Erythroblast (primary cell): ENCODE measurements at places on chromosomes 16 and 17.

DNA sequence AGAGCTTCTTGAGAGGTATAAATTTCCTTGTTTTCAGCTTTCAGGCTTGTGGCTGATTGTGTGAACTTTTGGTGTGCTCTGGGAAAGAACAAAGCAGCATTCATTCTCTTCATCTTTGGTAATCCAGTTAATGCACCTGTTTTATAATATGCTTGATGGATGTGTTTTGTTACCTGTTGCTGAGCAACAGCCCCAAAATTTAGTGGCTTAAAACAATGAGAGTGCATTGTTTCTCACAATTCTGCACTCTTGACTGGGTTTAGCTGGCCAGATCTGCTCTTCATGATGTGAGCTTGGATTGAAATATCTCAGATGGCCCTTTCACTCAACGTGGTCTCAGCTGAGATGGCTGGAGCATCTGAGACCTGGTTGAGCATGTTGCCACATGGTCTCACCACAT, 58.7 kb upstream of the NOL11 start:
- DNase-seq, result no peak

- no peak for DNase-seq
These were observed 55.7 kb downstream of the TOX3 start for GRCh38 chr16:52491216-52491615.

DNA sequence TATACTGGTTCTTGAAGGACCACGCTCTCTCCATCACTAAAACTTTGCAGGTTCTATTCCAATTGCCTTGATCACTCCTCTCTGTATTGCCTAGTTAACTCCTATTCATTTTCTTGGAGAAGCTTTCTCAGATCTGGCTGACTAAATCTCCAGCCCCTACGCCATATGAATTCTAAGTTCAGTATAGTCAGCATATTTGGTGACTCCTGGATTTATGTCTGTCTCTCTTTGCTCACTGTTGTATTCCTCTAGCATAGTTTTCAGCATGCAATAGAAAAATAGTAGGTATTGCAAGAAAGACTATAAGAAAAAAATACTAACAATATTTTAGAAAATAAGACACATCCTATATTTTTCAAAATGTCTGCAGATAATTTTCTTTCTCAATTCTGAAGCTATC, 579.7 kb downstream of the CDH11 start:
- DNase-seq, result no peak

DNA sequence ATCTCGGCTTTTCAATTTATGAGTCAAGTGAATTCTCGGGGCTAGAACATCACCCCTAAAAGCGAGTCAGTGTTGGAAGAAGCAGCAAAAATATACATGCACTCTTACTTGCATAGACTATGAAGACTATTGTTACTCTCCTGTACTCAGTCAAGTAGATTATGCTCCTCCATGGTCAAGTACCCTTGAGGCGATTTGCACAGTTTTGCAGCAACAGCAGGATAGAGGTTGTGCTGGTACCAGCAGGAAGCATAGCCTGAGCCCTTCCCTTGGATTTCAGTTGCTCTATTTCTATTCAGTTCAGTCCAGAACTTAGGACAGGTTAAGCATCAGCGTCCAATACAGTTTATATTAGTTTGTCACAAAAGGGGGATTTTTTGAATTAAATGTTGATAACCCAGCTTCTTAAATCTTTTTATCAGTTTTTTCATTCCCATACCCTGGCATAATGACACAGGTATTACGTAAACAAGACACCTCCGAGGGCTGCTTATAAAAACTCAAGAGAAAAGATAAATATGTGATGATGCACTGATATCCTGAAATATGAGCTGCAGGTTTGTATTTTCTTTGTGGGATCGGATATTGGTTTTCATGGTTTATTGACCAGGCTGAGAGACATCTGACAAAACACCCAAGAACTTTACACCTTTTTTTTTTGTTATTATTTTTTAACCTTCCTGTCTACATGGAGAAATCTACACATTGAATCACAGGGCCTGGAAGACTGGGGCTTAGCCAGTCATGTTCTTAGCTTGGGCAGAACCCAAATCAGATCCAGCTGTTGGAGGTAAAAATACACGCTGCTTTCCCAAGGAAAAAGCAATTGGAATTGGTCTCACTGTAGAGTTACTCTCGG, 144.1 kb downstream of the PITPNC1 start:
- no peak for DNase-seq

GRCh38 chr16:87328846-87329245, 11.7 kb upstream of the C16orf95 start:
- DNase-seq, result no peak

DNA sequence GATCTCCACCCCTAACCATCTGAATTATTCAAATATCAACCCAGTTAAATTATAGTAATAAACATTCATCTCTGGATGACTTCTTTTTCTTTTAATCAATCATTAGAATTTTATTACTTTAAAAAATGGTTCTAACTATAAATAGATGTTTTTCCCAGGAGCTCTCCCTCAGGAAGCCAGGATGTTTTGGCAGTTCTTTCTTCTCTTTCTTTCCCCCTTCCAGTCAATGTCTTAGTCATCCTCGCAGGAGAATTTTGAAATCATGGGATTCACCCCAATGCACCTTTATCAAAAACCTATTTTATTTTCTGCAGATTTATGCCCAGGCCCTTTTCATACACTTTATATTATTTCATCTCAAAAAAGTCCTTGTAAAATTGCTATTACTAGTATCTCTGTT, 711.6 kb downstream of the CDH11 start:
- no peak for DNase-seq

DNA sequence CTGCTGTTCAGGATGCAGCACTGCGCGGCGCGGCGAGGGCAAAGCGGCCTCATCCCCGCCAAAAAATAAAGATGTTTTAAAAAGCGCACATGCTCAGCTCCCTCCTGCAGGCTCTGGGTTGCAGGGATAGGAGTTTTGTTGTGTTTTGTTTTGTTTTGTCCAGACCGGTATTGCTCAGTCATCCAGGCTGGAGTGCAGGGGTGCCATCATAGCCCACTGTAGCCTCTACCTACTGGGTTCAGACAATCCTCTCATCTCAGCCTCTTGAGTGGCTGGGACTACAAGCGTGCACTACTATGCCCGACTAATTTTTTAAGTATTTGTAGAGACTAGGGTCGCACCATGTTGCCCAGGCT, 636 bp downstream of the WWOX start:
- DNase-seq, result no peak

DNA sequence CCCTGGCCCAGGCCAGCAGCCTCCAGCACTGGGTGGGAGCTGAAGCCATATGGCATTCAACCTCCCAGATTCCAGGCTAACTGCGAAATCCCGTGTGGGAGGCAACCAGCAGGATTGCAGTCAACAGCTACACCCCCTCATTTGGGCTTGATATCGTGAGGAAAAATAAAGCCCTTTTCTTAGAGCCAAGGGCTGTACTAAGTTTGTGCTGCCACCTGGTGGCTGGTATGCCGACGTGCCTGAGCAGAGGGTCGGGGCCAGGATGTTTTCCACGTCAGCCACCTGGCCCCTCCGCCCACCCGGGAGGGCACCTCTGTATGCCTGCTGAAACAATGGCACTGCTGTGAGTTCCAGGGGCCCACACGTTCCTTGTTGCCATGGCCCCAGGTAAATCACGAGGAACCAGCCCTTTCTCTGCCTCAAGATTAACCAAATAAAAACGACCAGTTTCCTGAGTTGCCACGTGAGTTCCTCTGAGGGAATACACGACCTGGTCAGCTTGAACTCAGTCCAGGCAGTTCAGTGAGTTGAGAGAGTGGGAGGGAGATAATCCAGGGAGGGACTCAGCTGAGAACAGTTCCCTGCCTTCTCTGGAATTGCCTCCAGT, 9.0 kb downstream of the TMEM98 start:
- DNase-seq, result peak; percentile 77

DNA sequence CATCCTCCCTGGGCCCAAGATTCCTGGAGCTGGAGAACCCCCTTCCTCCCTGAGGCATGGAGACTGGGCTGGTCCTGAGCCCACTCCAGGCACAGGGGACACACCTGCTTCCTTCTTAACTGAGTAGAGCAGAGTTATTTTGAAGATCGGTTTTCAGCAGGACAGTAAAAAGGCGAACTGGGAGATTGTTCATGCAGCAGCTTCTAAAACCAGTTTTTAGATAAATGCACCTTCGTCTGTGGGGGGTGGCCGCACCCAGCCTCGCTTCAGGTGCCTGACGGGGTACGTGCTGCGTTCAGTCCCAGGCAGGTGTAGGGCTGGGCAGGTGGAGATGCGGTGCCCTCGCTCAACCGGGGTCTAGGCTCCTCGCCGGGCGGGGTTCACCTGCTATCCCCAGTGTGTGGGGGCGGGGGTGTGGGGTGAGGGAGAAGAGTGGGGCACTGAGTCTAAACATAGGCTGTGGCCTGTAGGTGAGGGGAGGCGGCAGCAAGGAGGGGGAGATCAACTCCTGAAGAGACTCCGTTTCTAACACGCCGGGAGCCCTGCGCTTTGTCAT, 69.5 kb downstream of the JPH3 start:
- DNase-seq, result no peak

DNA sequence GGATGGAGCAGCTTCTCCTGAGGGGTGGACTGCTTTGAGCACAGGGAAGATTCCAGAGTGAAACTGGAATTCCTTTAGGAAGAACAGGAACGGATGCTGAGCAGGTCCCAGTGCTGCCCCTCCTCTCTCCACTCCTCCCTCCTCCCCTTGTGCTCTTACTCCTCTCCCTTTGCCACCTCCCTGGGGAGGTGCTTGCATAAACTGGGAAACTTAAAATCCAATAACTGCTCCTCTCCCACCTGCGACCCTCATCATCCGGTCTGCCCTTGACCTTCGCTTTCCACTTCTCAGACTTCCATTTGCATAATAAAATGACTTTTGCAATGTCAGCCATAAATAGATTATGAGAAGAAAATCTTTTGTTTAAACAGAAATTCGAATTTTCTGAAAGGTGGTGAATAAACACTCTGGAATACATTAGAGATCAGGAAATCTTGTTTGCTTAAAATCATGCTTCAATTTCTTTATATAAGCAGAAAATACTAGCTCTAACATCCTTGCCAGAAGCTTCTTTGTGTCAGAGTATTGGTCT, 23.7 kb downstream of the HSBP1 start:
- DNase-seq, result no peak

GRCh38 chr17:52751051-52751450, 592.5 kb upstream of the CA10 start:
- no peak for DNase-seq

DNA sequence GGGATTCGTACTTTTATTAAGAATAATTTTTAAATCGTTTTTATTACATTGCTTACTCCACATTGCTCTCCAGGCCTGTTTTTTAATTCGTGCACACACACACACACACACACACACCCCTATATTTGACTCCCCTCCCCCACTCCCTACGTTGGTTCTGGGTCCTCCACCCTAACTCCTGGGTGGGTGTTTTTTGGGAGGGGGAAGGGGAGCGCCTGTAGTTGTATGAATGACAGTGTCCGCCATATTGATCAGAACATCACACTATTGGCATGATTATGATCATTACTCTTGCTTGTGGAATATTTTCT, 1.3 kb downstream of the GNAO1 start:
- DNase-seq, result no peak

- no peak for DNase-seq
These were observed 241.6 kb upstream of the SALL1 start for GRCh38 chr16:51392521-51393187.

DNA sequence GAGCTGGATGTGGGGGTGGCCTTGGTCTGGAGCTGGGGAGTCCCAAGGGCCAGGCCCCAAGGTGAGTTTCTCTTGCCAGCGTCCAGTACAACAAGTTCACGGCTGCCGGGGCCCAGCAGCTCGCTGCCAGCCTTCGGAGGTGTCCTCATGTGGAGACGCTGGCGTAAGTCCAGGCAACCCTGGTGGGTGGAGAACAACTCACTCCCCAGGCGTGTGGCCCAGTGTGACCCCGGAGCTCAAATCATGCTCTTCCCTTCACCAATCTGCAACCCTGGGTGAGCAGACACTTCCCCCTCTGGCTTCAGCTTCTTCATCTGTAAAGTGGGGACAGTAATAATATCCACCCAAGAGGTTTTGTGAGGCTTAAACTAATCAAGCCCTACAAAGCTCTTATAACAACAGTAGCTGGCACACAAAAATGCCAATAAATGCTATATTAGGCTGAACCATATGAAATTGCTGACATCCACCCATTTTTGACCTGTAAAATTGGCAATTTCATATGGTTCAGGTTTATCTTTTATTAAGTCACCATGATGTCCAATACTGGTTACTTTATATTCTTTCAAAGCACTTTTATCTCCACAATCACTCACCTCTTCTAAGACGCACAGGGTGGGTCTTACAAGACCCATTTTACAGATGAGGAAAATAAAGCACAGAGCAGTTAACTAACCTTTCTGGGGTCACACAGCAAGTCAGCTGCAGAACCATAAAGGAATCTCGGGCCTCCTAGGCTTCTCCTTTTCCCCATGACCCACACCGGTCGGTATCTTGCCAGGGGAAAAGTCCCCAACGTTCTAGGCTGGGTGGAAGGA, 19.7 kb downstream of the DEXI start:
- DNase-seq, result no peak

GRCh38 chr16:984121-984694, 2.6 kb downstream of the SOX8 start:
- DNase-seq, result no peak

- no peak for DNase-seq
These were observed 56.0 kb downstream of the ABAT start for GRCh38 chr16:8730335-8730915.

- no peak for DNase-seq
These were observed 13.8 kb downstream of the KCTD19 start for GRCh38 chr16:67312719-67313118.

DNA sequence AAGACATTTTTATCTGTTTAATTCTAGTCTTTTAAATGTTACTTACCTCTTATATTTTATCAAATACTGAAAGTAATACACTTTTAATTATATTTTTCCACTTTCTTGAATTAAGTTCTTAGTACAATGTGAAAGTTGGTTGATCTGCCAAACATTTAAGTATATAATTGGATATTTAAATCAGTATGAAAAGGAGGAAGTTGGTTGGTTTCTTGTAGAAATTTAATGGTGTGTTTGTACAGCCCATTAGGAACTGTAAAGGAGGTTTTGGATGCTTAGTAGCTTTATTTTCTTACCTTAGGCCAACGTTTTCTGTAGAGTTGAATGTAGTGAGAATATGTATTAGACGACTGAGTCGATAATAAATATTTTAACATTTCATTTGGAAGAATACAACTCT, 5.4 kb downstream of the NFATC3 start:
- no peak for DNase-seq

- DNase-seq, result no peak
These were observed 93.6 kb downstream of the CCDC182 start for GRCh38 chr17:57651451-57651850.

- DNase-seq, result no peak
These were observed 21.6 kb upstream of the MED9 start for GRCh38 chr17:17455173-17455572.

GRCh38 chr17:43803758-43804157, 23.5 kb downstream of the CFAP97D1 start:
- DNase-seq, result no peak

DNA sequence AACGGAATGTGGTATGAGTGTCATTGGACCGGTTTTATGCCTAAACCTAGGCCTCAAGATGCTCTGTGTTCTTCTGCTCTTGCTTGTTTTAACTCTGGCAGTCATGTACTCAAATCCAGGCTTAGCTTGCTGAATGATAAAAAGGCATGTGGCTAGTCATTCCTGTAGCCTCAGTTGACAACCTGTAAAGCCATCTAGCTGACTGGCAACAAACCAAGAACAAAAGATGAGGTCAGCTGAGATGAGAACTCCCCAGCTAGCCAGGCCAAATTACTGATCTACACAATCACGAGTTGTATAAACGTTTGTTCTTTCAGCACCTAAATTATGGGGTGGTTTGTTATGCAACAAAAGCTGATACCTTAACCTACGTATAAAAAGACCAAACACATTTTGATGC, 1406.0 kb upstream of the CDH8 start:
- no peak for DNase-seq
